ENCODE measurements at places on chromosomes 7 and 10. TPM values are rescaled to one million over a fixed set of nuclear protein-coding genes. Genes with fewer than 3 reads are reported as not detected.

TPK1 gene
- total RNA-seq = 6.9 TPM

CCL24 gene
- not detected for total RNA-seq

CALHM2 gene
- total RNA-seq = 25.6 TPM

SLC26A3 gene
- total RNA-seq = not detected

NAT16 gene
- total RNA-seq = not detected

BUD31 gene
- total RNA-seq = 51.7 TPM

WEE2 gene
- total RNA-seq = not detected

PIP gene
- not detected for total RNA-seq

ZNF239 gene
- 2.1 TPM for total RNA-seq

MYH16 gene
- not detected for total RNA-seq

CDK1 gene
- 2.7 TPM for total RNA-seq
